Daoy (cell line): ENCODE measurements at places on chromosomes 7 and 10.
A peak's percentile ranks its signal among the peaks of the same experiment; 100 is the strongest.

DNA sequence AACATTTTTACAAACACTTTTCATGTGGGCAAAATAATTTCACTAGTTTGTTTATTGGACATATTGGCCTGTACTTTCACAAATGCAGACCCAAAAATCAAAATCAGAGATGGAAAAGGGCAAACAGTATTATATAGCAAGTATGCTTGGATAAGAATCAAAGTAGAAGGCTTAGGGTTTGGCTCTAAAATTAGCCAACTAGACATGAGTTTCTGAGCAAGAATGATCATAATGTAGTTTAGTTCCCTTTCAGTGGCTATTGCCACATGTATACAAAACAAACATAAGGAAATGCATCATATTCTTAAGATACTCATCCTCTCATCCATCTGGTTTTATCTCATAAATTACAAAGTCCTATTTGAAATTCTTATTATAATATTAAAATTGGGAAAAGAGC lies 132.5 kb downstream of the IMMP2L start:
- no peak for DNase-seq

GRCh38 chr10:51743146-51743545 lies 43.8 kb upstream of the CSTF2T start:
- no peak for DNase-seq

- DNase-seq = no peak
These were observed 16.7 kb upstream of the HSPB1 start for GRCh38 chr7:76285604-76286374.

DNA sequence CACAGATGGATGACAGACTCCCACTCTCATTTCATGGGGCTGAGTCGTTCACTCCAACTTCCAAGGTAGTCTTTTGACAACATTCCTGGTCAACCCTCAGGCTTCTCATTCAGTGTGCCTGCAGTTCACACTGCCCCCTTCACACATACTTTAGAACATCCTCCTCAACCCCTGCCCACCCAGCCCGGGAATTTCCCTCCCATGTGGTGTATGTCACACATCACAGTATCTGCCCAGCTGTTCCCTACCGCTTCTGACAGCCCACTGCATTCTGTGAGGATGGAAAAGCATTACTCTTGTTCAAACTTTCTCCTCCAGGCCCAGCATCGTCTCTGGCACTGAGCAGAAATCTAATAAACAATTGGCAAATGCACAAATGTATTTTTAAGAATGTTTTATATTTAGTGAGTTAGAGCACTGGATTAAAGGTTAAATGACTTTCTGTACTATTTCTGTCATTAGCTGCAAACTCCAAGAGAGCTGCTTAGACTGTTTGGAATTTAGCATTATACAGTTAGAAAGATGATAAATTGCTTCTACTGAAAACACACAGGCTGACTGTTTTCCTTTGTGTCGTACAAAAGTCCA lies 110.4 kb downstream of the SFMBT2 start:
- peak; percentile 45 for DNase-seq
